ENCODE measurements at places on chromosomes 16 and 17. TPM values are rescaled to one million over a fixed set of nuclear protein-coding genes. Genes with fewer than 3 reads are reported as not detected.

CORO1A gene
- total RNA-seq, result 2.2 TPM

CES5A gene
- under 0.01 TPM for total RNA-seq

PAGR1 gene
- total RNA-seq, result 22.2 TPM

NOB1 gene
- total RNA-seq, result 41.0 TPM

RNU2-1 gene
- total RNA-seq, result not detected

KRT12 gene
- total RNA-seq, result 0.34 TPM

KLHL10 gene
- not detected for total RNA-seq

HELZ gene
- total RNA-seq, result 95.6 TPM

HSD11B2 gene
- 0.33 TPM for total RNA-seq

GAST gene
- not detected for total RNA-seq

PLXDC1 gene
- 0.34 TPM for total RNA-seq

MPP3 gene
- 6.5 TPM for total RNA-seq

ADAP2 gene
- 1.7 TPM for total RNA-seq

ALDH3A1 gene
- 0.67 TPM for total RNA-seq

DNAAF1 gene
- total RNA-seq, result 0.69 TPM

NPTX1 gene
- total RNA-seq, result 0.36 TPM

ZNRF1 gene
- 17.4 TPM for total RNA-seq

TENT4B gene
- 12.4 TPM for total RNA-seq

AURKB gene
- 21.8 TPM for total RNA-seq

DRC3 gene
- total RNA-seq, result 0.69 TPM

MPV17L gene
- 2.3 TPM for total RNA-seq

ANKRD13B gene
- total RNA-seq, result 5.2 TPM

TRPV3 gene
- total RNA-seq, result 0.73 TPM

CNTD1 gene
- 0.36 TPM for total RNA-seq

TCF25 gene
- total RNA-seq, result 164 TPM

KCNG4 gene
- total RNA-seq, result not detected

ARHGAP23 gene
- total RNA-seq, result 6.0 TPM

C1QTNF8 gene
- total RNA-seq, result not detected

LPCAT2 gene
- 29.6 TPM for total RNA-seq

NUDT7 gene
- total RNA-seq, result 4.3 TPM

C17orf78 gene
- not detected for total RNA-seq

ARSG gene
- total RNA-seq, result 29.5 TPM

ABAT gene
- 3.5 TPM for total RNA-seq

TBX2 gene
- total RNA-seq, result 25.5 TPM

C16orf89 gene
- total RNA-seq, result not detected

CEP112 gene
- total RNA-seq, result 4.5 TPM

DYNLRB2 gene
- not detected for total RNA-seq

GRIN2A gene
- 0.15 TPM for total RNA-seq

MYH8 gene
- not detected for total RNA-seq

ZG16 gene
- total RNA-seq, result not detected

ABI3 gene
- total RNA-seq, result not detected

NOL3 gene
- total RNA-seq, result 20.7 TPM

CCDC47 gene
- total RNA-seq, result 75.6 TPM

TMEM107 gene
- total RNA-seq, result 24.1 TPM

PRAC2 gene
- total RNA-seq, result not detected

C16orf92 gene
- not detected for total RNA-seq

ZP2 gene
- total RNA-seq, result not detected

CNTNAP1 gene
- total RNA-seq, result 22.5 TPM

ATP2C2 gene
- not detected for total RNA-seq

HOXB8 gene
- total RNA-seq, result 0.33 TPM

QPRT gene
- total RNA-seq, result 137 TPM

KRTAP17-1 gene
- total RNA-seq, result not detected

CACNG1 gene
- total RNA-seq, result not detected

SDR42E1 gene
- under 0.01 TPM for total RNA-seq

SHISA6 gene
- total RNA-seq, result not detected

DNAH17 gene
- not detected for total RNA-seq

CCL15 gene
- not detected for total RNA-seq

PROCA1 gene
- 1.3 TPM for total RNA-seq

CCL17 gene
- not detected for total RNA-seq

Data from melanocyte of skin (primary cell).